ENCODE measurements at places on chromosomes 1 and 21. TPM values are rescaled to one million over a fixed set of nuclear protein-coding genes. Genes with fewer than 3 reads are reported as not detected.

DNA sequence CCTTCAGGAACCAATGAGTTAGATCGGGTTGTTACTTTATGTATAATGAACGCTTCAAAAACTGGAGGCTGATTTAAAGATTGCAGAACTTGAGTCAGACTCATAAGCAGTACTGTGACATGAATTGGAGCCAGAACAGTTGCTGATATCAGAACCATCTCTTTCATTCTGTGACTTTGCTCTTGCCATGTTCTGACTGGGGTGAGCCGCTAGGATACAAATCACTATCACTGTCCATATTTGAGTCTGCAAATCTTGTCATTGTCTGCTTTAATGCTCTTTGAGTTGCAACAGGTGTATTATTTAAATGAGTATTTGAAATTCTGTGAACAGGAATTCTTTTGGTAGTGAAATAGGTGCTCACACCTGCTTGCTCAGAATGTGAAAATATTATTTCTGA is 52.5 kb downstream of the LRIG2 start:
- no peak for DNase-seq

GRCh38 chr1:183039330-183039729 is 16.1 kb downstream of the LAMC1 start:
- no peak for DNase-seq

Gene NPHS2
- total RNA-seq: not detected

Gene IL12RB2
- not detected for total RNA-seq

Gene DHRS3
- 19.1 TPM for total RNA-seq

Gene LIPI
- total RNA-seq: not detected

Gene DNASE2B
- total RNA-seq: not detected

- DNase-seq: no peak
Measured at GRCh38 chr1:166988974-166989515, at the start of gene MAEL. Gene MAEL, plus strand, starts transcription at chr1:166989280. Its CDS starts 73 bp downstream, at chr1:166989353.

DNA sequence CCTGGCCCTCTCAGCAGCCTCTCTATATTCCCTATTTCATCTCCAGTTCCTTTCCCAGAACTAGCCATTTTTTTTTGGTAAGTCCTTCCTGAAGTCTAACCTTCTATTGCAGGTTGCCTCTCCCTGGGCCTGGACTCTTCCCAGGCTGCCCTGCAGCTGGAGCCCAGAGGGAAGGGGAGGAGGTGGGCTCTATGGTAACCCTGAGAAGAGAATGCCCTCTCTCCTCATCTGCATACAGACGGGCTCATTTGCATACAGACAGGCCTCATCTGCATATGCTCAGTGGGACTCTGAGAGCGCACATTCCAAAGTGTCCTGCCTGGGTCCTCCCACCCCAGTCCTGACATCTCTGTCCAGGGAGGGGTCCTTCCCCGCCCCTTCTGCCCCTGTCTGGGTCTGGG is 32.7 kb downstream of the RHBG start:
- no peak for DNase-seq
